ENCODE measurements at places on chromosomes 3 and 15. TPM values are rescaled to one million over a fixed set of nuclear protein-coding genes. Genes with fewer than 3 reads are reported as not detected.

DNA sequence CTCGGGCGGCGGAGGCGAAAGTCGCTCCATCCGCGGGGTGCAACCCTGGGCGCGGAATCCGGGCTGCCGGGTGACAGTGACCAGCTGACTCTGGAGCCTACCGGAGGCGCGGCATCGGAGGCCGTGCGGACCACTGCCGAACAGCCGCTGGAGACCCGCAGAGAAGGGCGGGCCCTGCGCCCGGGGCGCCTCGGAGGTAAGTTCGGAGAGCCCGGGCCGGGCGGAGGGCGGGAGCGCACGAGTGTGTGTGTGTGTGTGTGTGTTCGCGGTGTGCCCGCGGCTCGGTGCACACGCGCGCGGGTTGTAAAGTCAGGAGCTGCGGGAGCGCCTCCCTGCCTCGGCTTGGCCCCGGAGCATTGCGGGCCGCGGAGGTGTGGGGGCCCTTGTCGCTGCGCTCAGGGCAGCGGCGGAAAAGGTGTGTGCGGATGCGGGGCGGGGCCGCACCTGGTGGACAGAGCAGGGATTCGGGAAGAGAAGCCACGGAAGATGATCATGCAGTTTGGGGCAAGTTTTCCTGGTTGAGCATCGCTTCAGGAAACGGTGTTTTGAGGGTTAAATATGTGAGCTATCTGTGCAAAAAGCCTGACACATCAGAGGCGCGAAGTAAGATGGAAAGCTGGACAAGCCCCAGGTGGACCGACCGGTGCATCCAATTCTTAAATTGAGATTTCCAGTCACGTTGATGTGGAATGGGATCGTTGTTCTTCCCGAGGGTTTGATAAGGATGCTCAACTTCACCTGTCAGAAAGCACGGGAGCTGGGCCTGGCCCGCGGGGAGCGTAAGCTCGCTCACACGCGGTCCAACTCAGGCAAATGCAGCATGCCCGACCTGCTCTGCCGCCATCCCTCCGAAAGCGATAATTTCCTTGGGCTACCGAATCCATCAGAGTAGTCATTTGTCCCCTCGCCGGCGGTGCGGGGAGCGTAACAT lies 474 bp downstream of the MINAR1 start:
- DNase-seq, result peak; percentile 20
- H3K27me3 ChIP-seq, result peaks cover 89% of the 10 kb centered on the region
- H3K36me3 ChIP-seq, result no peaks in the 10 kb centered on the region
- H3K4me3 ChIP-seq, result peak overlapping the region; percentile 72

DNA sequence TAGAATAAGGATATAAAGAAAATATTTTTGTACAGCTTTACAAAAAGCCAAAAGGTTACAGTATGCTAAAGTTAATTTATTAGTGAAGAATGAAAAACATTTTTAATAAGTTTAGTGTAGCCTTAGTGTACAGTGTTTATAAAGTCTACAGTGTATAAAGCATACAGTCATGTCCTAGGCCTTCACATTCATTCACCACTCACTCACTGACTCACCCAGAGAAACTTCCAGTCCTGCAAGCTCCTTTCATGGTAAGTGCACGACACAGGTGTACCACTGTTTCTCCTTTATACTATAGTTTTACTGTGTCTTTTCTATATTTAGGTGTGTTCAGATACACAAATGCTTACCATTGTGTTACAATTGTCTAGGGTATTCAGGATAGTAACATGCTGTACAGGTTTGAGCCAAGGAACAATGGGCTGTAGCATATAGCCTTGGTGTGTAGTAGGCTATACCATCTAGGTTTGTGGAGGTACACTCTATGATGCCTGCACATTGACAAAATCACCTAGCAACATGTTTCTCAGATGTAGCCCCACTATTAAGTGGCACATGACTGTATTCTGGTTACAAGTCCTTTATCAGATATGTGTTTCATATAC lies 197.1 kb upstream of the KBTBD8 start:
- H3K4me3 ChIP-seq, result no peak overlapping the region
- H3K27me3 ChIP-seq, result no peaks in the 10 kb centered on the region
- no peak for DNase-seq
- H3K27ac ChIP-seq, result no peak overlapping the region

GRCh38 chr15:79743032-79743431 lies 153.8 kb downstream of the MTHFS start:
- no peaks in the 10 kb centered on the region for H3K4me1 ChIP-seq
- H3K27ac ChIP-seq, result no peak overlapping the region
- H3K4me3 ChIP-seq, result no peak overlapping the region

GRCh38 chr3:134378384-134378783 lies 4.1 kb upstream of the AMOTL2 start:
- peak; percentile 64 for DNase-seq
- no peaks in the 10 kb centered on the region for H3K36me3 ChIP-seq
- no peak overlapping the region for H3K27ac ChIP-seq
- H3K27me3 ChIP-seq, result no peaks in the 10 kb centered on the region
- no peak overlapping the region for H3K4me3 ChIP-seq

GRCh38 chr3:143751643-143752178 lies 96.6 kb downstream of the SLC9A9 start:
- DNase-seq, result no peak
- no peaks in the 10 kb centered on the region for H3K27me3 ChIP-seq
- no peak overlapping the region for H3K27ac ChIP-seq
- H3K4me1 ChIP-seq, result no peaks in the 10 kb centered on the region

GRCh38 chr3:187544326-187544725 lies 125.9 kb downstream of the SST start:
- no peaks in the 10 kb centered on the region for H3K27me3 ChIP-seq
- H3K36me3 ChIP-seq, result no peaks in the 10 kb centered on the region
- DNase-seq, result no peak
- H3K4me1 ChIP-seq, result no peaks in the 10 kb centered on the region
- no peak overlapping the region for H3K27ac ChIP-seq

DNA sequence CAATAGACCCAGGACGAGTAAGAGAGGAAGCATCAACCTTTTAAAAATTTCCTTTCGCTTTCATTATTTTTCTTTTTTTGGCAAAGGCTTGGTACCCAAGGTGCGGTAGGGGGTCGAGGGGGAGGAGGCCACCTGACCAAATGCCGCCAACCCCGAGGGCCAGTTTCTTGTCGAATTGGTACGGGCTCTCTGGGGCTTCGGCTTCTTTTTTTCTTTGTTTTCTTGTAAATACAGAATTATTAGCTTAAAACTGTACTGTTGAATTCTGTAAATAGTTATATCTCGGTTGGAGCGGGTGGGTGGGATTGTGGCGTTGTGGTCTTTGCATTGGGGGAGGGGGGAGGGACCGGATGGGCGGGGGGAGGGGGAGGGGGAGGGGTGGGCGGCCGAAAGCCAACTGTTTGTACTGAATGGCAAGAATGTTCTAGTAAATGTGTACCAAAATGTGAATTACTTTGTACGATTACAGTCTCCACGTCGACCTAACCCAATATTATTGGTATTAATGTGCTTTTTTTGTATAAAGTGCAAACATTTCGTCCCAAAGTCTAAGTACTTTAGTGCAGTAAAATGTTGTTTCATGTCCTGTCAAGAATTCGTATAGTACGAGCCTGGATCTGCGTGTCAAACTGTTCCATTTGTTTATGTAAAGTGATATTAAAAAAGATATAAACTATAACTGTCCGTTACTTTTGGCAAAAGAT lies 4.7 kb downstream of the ZIC1 start:
- H3K4me3 ChIP-seq, result no peak overlapping the region
- H3K36me3 ChIP-seq, result no peaks in the 10 kb centered on the region
- peaks cover 25% of the 10 kb centered on the region for H3K4me1 ChIP-seq
- DNase-seq, result no peak
- peaks cover 98% of the 10 kb centered on the region for H3K27me3 ChIP-seq

DNA sequence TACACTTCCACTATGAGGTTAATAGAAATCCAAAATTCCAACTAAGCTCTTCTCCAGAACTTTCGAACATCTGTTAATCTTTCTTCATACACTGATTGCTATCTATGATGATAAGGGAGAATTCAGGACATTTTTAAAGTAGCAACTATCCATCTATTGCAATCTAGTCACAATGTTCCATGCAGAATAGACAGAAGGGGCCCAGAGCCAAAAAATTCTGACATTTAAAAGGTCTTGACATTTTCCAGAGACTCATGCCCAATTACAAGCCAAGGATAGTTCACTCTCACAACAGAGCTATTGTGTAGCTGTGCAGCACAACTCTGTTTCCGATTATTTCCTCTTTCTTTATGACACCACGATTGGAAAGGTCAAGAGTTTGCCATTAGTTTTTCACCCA lies 999.7 kb upstream of the ALCAM start:
- no peak overlapping the region for H3K27ac ChIP-seq
- no peaks in the 10 kb centered on the region for H3K27me3 ChIP-seq
- no peak overlapping the region for H3K4me3 ChIP-seq
- no peaks in the 10 kb centered on the region for H3K36me3 ChIP-seq
- no peaks in the 10 kb centered on the region for H3K4me1 ChIP-seq

The TMEM202 gene
- not detected for total RNA-seq

The MEGF11 gene
- total RNA-seq, result 0.07 TPM

Measured in hepatocyte (in vitro differentiated cells).